T-helper 1 cell (primary cell): ENCODE measurements at places on chromosomes 5 and 9.

DNA sequence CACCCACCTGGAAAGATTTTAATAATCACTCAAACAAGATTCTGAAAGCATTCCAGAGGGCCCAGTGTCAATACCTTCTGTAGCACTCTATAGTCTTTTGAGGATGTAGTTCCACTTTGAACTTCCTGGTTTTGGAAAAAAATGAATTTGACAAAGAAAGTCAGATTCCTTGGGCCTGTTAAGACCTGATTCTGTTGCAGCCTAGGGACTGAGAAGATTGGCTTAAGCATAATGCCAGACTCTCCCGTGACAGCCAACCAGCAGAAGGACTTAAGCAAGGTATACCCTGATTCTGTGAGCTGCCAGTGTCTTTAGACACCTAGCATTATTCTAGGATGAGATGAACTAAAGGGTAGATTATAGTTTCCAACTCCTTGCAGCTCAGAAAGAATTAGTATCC is 6.8 kb downstream of the SPINK5 start:
- no peak for DNase-seq

DNA sequence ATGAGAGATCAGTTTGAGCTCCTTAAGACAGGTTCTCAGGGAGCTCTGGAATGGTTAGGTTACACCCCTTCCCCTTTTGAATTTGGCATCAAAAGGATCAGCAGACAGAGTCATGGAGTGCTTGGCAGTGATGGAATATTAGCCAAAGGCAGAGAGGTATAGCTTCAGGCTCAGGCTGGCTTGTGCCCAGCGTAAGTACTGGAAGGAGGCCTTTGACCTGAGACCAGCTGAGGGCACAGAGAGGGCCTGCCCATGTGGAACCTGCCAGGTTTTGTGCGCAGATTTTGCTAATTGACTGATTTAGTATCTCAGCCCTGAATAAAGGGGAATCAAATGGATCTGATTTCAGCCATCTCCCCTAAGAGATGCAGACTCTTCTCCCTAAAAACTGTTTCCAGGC is 81.5 kb downstream of the RGS3 start:
- DNase-seq: no peak

GRCh38 chr5:131628990-131629389 is 6.0 kb downstream of the RAPGEF6 start:
- DNase-seq: no peak

GRCh38 chr5:15021266-15022046 is 149.9 kb upstream of the ANKH start:
- DNase-seq: no peak

GRCh38 chr9:12813960-12814876 is 39.4 kb downstream of the LURAP1L start:
- DNase-seq: no peak

DNA sequence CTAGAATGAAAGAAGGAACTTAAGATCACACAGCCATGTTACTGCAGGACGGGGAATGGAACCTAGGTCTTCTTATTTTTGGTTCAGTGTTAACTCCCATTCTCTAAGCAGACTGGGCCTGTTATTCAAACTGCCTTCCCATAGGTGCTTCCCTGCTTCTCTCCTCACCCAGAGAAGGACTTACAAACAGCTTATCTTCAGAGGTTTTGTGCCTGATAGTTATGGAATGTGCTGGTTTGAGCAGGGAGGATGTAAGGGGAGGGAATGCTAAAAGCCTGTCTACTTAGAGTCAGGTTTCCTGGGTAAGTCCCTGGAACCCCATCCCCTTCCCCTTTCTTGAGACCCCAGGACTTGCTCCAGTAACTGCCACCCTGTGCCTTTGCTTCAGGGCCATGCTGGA is 4.2 kb upstream of the PSMD5 start:
- DNase-seq: no peak

DNA sequence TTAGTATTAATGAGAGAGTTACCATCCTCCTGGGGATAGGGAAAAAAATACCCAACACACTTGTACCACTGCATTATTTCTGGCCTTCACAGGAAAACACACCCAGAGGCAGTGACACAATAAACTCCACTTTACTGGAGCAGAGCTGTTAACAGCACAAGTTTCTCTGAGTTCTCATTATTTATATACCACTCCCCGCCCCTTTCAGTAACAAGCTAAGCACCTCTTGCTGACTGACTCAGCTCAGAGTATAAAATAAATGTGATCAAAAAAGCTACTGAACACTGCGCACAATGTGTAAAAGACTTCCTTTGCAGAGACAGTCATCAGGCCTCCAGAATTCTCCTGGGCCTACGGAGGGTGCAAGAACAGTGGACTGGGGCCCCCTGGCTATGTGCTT is 21.6 kb downstream of the KLF9 start:
- no peak for DNase-seq

DNA sequence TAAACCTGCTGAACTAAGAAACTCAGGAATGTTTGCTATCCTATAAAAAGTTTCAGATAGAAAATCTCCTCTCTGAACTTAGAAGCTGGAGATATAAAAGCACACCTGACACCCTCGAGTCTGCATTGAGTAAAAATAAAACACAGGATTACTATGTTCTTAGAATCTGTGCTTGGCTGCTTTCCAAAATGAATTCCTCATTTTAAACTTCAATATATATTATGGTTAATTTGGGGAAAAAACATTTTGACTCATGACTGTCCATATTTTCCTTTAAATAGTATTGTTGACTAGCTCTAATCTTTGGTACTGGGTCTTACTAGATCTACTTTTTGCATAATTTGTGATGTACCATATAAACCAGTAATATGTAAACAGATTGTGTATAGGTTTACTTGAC is 36.7 kb downstream of the FBXW2 start:
- no peak for DNase-seq

- no peak for DNase-seq
These were observed 64.8 kb downstream of the PLAC8L1 start for GRCh38 chr5:146040527-146040926.

DNA sequence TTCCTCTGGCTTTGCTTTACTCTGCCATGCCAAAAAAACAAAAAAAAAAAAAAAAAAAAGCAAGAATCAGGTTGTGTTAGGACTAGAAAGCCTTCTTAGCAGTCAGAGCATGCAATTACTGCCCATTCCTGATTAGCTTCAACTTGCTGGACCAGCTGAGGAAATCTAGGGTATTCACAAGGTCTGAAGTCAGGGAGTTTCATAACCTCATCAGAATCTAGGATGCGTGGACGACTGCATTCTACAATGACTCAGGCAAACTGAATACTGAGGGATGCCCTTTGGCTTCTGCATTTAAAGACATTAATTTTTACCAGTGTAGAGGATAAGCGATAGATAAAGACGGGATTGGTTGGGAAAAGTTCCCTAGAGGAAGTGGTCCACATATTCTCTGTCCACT is 39.2 kb upstream of the SHOC1 start:
- no peak for DNase-seq

- DNase-seq: no peak
These were observed 1.2 kb downstream of the SMC5 start for GRCh38 chr9:70260007-70260443.

GRCh38 chr5:44332285-44332971 is 56.8 kb downstream of the FGF10 start:
- no peak for DNase-seq

DNA sequence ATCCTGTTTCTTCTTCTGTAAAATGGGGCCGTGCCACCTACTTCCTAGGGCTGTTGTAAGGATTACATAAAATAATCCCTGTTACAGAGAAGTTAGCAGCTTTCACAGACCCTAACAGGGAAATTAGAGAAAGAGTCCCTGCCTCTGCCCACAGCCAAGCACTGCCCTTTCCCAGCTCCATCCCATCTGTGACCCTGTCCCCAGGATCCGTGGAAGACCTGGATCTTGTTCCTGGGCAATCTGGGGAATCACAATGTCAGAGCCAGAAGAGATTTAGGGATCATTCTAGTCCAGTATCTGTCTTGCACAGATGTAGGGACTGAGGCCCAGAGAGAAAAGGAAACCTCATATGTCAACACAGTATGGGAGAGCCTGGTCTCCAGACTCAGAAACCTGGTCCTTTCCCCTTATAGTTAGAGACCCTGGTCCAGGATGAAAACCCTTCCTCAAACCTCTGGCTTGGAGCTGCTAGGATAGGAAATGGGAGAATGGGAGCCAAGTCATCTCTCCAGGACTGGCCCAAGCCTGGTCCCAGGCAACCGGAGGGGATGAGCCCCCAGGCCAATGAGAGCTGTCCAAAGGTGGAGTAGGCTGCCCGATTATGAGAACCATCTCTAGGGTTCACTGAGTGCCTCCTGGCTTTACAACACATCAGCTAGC is 12.5 kb downstream of the LHX6 start:
- DNase-seq: no peak

DNA sequence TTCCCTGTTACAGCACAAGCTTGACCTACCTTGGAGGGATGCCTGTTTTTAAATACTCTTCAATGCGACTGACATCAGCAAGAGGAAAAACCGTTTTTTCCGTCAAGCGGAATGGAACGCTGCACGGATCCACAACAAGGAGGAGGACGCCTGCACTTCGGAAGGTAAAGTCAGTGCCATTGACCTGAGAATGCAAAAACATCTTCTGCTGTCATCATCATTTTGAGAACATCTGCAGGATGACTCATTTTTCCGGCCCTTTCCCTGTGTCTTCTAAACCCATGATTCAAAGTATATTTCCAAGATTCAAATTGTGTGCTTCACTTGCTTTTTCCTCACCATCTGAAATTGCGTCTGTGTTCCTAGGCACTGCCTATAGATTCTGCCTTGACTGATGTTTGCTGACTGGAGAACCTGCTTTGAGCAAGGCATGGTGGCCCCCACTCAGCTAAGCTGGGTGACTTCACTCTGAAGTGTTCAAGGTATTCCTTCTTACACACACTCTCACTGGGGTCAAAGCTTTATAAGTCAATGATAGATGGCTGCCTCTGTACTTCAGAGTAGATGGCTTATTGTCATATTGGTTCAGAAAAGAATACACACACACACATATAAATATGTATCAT is 78.1 kb downstream of the CEMIP2 start:
- DNase-seq: no peak

DNA sequence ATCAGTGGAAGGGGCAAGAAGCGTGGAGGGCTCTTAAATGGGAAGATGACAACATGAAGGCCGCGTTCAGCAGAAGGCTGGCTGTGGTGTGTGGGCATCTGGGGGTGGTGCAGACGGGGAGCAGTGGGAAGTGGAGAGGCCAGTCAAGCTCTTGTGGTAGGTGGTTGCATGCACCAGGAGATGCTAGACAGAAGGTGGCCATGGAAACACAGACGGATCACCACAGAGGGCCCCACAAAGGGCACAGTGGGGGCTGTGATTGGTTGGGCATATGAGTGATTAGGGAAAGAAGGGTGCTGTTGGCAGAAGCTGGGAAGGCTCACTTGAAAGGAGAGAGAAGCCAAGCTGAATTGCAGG is 14.7 kb downstream of the MTMR12 start:
- no peak for DNase-seq

GRCh38 chr5:151896031-151896691 is 28.5 kb downstream of the GLRA1 start:
- DNase-seq: no peak

GRCh38 chr5:5558102-5558501 is 135.6 kb downstream of the ICE1 start:
- DNase-seq: no peak

DNA sequence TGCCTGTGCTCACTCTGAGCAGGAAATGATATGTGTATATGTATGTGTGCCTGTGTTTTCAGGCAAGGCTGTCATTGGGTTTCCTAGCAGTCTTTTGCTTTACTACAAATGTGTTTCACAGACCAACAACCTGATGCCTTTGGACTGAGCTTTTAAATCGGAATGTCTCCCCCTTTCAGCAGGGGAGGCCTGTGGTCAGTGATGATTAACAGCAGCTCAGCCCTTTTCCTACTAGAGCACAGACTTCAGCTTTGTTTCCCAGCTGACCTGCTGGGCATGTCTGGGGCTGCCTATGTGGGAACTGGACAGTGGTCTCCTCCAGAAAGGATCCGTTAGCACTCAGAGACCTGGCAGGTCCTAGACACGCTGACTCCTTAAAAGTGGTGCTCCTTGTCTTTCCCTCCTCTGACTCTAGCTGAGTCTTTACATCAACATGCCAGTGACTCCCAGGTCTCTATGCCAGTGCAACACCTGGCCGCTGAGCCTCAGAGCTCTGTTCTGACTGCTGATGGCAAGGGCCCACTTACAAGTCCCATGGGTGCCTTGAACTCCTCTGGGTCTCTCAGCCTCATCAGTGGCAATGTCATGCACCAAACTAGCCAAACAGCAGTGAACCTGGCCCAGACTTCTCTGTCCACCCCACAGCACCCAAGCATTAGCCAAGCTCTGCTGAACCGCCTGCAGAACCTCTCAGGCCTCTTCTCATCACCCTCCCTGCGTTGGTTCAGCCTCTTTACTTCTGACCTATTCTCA is 7.7 kb downstream of the MACROH2A1 start:
- DNase-seq: no peak

DNA sequence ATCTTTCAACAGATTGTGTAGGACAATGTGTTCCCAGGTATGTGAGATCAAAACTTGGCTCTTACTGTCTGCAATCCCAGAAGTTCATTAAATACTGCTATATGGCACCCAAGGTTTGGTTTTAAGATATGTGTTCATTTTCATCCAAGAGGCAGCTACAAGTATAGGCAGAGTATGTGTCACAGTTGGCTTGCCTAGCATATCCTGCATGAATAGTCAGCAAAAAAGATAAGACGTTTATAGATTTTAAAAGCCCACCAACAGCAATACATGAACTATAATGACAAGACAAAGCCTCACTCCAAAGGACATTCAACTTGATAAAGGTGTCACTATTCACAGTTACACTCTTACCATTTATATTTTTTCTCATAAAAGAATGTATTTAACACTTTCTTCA is 99.1 kb downstream of the BNC2 start:
- no peak for DNase-seq

- no peak for DNase-seq
These were observed 59.5 kb upstream of the SYNPO start for GRCh38 chr5:150580917-150581316.

GRCh38 chr5:59698207-59699178 is 195.0 kb downstream of the PDE4D start:
- DNase-seq: no peak

GRCh38 chr5:133847886-133848285 is 120.5 kb downstream of the C5orf15 start:
- no peak for DNase-seq

- DNase-seq: no peak
These were observed 28.8 kb upstream of the FAT2 start for GRCh38 chr5:151619812-151620460.

DNA sequence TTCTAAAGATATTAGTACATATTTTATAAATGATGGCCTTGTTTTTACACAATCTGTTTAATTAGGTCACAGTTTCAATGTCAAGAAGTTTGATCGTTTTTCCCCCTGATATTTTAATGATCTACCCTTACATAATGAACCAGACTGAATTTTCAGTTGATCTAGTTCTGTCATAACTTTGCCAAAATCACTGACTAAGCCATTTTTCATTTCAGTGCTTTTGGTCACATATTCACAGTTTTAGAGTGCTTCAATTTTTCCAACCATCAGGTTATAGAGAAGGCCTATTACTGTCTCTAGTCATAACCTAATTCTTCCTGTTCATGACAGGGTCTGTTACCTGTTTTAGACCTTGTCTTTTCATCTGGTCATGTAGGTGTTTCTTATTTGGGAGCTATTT is 577.9 kb upstream of the PTPRD start:
- DNase-seq: no peak

GRCh38 chr9:107819772-107820565 is 330.4 kb upstream of the KLF4 start:
- DNase-seq: no peak
